ENCODE measurements at places on chromosomes 2 and 18. TPM values are rescaled to one million over a fixed set of nuclear protein-coding genes. Genes with fewer than 3 reads are reported as not detected.

DNA sequence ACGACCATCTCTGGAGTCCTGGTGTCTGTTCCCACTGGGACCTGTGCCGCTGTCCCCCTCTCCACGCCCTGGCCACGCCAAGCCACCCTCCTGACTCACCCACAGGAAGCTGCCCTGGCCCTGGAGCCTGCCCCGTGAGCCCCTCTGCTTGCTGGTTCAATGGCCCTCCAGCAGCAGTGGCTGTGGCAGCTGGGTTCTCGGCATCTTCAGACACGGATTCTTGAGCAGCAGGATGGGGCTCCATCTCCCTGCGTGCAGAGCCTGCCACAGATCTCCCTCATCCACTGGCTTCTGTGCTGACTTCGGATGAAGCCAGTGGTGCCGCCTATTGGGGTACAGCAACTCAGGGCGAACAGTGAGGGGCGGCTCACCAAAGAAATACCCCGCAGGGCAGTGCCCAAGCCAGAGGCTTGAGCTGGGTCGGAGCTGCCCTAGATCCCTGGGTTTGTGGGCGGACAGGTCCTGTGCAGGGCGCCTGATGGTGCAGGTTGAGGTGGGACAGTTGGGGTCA lies 14.0 kb downstream of the CAPN10 start:
- no peak for DNase-seq

GRCh38 chr2:131077182-131077846 lies 15.9 kb downstream of the FAM168B start:
- DNase-seq, result no peak

- no peak for DNase-seq
These were observed 585.8 kb upstream of the CHAC2 start for GRCh38 chr2:53181759-53182158.

The SLC8A1 gene
- 199 TPM for total RNA-seq

GRCh38 chr2:227410191-227410590 lies 22.4 kb upstream of the SCYGR1 start:
- DNase-seq, result no peak

DNA sequence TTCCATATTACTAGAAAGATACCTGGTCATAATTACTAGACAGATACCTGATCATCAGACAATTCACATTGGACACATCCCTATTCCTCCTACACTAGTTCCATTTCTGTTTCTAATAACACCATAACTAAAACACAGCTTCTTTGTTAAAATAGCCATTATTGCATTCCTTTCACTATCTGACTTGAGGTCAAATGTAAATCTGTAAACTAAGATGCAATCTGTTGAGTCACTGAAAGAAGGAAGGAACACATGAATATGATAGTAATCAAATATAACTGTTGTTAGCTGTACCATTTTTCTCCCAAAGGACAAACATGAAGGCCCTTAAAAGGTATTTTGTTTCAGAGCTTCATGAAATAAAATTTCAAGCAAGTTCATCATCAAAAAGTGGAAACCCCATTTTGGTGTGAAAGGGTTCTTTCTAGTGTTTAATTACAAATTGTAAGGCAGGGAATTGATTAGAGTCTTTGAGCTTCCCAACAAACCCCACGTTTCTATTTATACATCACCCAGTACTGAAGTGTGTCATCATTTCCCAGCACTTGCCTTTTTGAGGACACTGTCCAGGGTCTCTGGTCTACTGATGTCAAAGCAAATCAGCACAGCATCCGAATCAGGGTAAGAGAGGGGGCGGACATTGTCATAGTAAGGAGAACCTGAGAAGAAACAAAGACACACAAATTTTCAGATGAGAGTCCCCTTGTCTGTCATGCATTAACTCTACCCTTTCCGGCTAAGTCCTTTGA lies 13.0 kb downstream of the RND3 start:
- no peak for DNase-seq

The STON1 gene
- total RNA-seq, result 0.43 TPM
